Stimulated activated CD4-positive, alpha-beta T cell treated with anti-CD3 and anti-CD28 coated beads, TNF-alpha, amount 100 ng/mL, for 4 hours (primary cell): ENCODE measurements at places on chromosomes 6 and 20.

DNA sequence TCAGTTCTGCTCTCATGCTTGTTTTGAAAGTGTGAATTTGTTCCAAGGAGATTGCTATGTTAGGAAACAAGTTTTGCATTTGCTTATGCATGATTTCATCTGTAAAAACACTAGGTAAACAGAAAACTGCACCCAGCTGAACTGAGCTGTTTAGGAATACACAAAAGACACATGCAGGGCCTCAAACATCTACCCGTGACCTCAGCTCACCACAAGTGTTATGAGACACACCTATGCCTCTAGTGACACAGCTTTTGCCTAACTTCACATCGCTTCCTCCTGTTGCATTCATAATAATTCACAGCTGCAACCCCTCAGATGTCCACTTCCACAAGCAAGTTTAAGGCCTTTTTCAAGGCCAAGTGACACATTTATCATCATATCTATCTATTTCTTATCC lies 98.0 kb upstream of the SLC24A3 start:
- DNase-seq = no peak

GRCh38 chr6:156062091-156062563 lies 606.5 kb upstream of the NOX3 start:
- no peak for DNase-seq

DNA sequence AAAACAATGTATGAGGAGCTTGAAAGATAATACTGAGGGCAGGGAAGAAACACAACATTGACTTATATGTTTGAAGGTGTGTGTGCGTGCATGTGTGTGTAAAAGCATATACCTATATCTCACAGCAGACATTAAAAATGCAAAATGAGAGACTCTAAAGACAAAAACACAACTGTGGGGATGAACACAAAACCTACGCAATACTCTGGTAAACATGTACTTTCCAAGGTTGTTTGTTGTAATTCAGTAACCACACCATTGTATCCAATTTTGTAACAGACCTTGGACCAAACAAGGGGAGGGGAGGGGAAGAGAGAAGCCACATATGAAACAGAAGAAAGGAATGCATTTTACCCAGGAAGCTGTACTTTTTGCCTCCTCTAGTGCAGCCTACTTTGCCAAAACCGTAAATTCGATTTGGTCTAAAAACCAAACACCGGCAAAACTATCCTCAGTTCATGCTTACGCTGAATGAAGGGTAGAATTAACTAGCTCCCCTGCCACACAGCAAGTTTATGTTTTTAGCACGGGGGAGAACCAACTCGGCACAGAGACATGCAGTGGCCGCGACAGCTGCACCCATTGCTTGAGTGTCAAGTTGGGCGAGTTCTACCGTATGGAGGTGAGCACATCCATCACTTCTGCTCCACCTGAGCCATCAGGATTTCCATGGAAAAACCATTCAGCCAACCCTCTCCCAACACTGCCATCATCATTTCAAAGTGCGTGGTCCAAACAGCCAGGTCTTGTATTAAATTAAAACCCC lies 50.0 kb downstream of the CNKSR3 start:
- no peak for DNase-seq

DNA sequence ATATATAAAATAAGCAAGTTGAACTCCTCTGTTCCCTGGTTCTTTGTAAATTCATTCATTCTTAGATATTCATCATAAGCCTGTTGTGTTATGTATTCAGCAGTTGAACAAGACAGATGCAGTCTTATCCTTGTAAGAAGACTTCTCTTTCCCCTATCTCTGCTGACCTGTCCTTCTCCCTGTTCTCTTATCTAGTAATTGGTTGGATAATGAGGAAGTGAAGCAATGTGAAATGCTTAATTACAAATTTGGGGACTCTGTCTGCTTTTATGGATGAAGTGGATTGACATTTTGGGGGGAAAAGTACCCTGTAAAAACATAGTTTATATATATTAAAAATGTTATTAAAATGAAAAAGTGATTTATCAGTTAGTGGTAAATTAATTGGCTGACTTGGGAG lies 37.0 kb downstream of the CDKAL1 start:
- no peak for DNase-seq

- no peak for DNase-seq
These were observed 145.7 kb upstream of the LRFN2 start for GRCh38 chr6:40732878-40733277.

DNA sequence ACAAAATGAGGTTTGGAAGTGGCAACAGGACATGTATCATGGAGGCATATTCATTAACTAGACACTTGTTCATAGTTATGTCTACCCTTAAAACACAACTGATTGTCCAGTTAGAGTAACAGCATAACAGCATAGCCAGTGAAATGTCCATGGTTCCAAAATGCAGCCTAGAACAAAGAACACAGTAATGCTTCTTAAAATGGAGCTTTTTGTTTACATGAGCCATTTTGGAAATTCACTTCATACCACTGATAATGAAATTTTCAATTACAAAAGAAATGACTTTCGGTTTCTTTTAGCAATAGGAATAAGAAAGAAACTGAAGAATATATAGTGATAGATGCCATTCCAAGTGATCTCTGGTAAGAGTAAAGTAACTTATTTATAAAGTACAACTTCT lies 111.1 kb upstream of the DST start:
- DNase-seq = no peak

DNA sequence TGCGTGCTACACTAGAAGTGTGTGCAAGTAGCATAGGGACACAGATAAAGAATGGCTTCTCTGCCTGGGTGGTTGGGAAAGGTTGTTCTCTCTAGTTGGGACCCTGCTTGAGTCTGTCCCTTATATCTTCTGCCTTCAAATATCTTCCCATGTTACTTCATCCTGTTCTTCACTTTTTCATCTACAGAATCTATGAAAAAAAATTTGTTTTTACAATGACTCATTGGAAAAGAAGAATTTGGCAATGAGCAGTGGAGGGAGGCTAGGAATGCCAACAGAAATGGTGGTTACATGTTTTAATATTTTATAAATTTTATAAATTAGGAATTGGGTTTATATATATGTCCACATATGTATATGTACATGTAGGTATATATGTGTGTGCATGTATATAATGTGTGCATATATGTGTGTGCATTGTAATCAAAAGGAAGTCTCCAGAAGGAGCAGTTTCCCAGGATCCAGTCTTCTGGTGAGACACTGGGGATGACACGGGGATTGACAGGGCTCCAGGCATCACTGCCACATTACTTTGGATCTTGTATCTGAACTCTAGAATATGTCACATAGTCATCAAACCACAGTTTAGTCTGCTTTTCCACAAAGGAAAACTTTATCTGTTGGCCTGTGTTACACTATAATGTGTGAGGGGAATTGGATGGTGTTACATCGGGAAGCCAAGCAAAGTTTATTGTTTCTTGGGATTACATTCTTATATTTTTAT lies 75.3 kb upstream of the RIPOR2 start:
- no peak for DNase-seq

- DNase-seq = no peak
These were observed 571 bp downstream of the ITCH start for GRCh38 chr20:34363465-34364222.

- no peak for DNase-seq
These were observed 174.8 kb downstream of the CDH26 start for GRCh38 chr20:60132827-60133670.

GRCh38 chr6:81812401-81812800 lies 59.9 kb upstream of the TENT5A start:
- DNase-seq = no peak

GRCh38 chr6:14224359-14225103 lies 107.0 kb downstream of the CD83 start:
- DNase-seq = no peak

GRCh38 chr6:41801380-41801779 lies 13.9 kb downstream of the TOMM6 start:
- DNase-seq = no peak
